Lower lobe of right lung (tissue), 2 donors: ENCODE measurements at places on chromosomes 16 and 17.
A peak's percentile ranks its signal among the peaks of the same experiment; 100 is the strongest.

GRCh38 chr16:66274335-66275110, 92.0 kb upstream of the CDH5 start:
- DNase-seq: no peak

DNA sequence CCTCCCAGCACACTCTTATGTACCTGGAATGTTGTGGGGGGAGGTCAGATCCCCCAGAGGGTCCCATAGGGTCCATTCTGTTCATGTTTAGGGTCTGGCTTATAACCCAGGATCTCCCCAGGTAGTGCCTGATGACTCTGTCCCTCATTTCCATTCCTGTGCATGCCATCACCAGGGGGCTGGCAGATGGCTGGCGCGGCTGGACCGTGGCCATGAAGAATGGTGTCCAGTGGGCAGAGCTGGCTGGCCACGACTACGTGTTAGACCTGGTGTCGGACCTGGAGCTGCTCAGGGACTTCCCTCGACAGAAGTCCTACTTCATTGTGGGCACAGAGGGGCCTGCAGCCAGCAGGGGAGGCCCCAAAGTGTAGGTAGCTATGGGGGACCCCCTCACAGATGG, 35.0 kb upstream of the ALKBH5 start:
- DNase-seq: no peak

DNA sequence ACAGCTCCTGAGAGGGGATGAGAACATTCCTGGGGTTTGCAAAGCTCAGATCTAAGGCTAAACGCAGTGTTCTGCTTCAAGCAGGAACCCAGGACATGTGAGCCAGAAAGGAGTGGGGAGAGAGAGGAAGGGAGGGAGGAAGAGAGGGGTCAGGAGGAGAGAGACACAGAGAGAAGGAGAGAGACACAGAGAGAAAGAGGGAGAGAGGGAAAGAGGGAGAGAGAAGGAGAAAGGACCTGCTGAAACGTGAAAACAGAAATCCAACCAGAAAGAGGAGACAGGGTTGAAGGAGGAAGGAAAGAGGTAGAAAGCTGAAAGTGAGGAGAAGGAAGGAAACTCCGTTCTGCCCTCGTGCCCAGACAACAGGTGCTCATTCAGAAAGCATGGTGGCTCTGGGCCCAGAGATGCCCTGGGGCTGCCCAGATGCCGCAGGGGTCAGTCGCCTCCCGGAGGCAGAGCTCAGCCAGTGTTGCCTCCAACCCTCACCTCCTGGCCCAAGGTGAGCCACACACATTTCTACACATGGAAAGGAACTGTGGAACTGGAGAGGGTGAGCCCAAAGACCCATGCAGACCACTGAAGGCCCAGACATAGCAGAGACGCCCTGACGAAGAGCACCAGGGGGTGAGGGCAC, 49.0 kb upstream of the ENPP7 start:
- DNase-seq: no peak

GRCh38 chr17:50149417-50150353, 792 bp downstream of the PPP1R9B start:
- peak; percentile 85 for DNase-seq

GRCh38 chr16:4200000-4200780, 41.7 kb downstream of the SRL start:
- peak; percentile 75 for DNase-seq

DNA sequence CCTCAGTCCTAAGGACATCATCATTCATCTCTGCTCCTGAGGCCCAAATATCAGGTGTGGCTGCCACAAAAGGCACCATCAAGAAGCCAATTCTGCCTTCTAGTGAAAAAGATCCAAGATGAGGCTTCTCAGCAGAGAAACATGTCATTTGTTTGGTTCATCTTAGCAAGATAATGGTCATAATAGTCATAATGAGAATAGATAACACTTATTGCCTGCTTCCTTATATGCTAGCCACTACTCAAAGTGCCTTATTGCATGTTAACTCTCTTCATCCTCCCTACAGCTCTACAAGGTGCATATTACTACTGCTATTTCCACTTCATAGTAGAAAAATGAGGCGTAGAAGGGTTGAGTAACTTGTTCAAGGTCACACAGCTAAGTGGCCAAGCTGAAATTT, 45.0 kb upstream of the MRPS23 start:
- no peak for DNase-seq

GRCh38 chr17:17919169-17920107, 52.8 kb downstream of the TOM1L2 start:
- DNase-seq: peak; percentile 70

- no peak for DNase-seq
Measured at GRCh38 chr16:10617662-10618420, 37.4 kb upstream of the EMP2 start.
